ENCODE measurements at places on chromosomes 2 and 18.

GRCh38 chr18:10121786-10122515, 208.1 kb downstream of the VAPA start:
- H3K4me3 ChIP-seq, result no peak overlapping the region
- H3K4me1 ChIP-seq, result no peaks in the 10 kb centered on the region
- H3K36me3 ChIP-seq, result no peaks in the 10 kb centered on the region
- DNase-seq, result no peak

DNA sequence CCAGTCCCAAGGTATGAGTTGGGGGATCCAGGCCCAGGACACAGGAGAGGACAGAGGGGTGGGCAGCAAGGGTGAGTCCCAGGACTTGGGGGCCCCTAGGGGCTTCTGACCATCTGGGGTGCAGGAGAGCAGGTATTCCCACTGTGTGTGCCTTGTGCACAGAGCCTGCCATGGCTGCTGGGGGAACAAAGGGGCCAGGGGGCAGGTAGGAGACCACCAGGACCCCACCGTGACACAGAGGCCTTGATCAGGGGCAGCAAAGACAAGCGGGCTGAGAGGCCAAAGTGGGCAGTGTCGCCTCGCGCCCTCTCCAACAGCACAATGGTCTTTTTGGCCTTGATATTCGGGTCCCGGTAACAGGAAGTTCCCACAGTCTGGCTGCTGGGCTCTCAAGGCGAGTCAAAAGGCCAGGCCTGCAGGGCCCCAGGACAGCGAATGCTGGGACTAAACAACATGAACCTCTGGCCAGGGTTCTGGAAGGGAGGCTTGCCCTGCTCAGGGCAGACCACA, 12.3 kb upstream of the GPR17 start:
- H3K27ac ChIP-seq, result no peak overlapping the region
- no peak for DNase-seq
- H3K4me1 ChIP-seq, result peaks cover 76% of the 10 kb centered on the region
- H3K27me3 ChIP-seq, result no peaks in the 10 kb centered on the region
- peaks cover 3% of the 10 kb centered on the region for H3K36me3 ChIP-seq

GRCh38 chr2:134712299-134712698, 6.5 kb downstream of the TMEM163 start:
- no peak overlapping the region for H3K27ac ChIP-seq
- H3K4me3 ChIP-seq, result no peak overlapping the region
- no peak for DNase-seq
- H3K36me3 ChIP-seq, result no peaks in the 10 kb centered on the region
- H3K4me1 ChIP-seq, result no peaks in the 10 kb centered on the region
- H3K27me3 ChIP-seq, result peaks cover 23% of the 10 kb centered on the region

DNA sequence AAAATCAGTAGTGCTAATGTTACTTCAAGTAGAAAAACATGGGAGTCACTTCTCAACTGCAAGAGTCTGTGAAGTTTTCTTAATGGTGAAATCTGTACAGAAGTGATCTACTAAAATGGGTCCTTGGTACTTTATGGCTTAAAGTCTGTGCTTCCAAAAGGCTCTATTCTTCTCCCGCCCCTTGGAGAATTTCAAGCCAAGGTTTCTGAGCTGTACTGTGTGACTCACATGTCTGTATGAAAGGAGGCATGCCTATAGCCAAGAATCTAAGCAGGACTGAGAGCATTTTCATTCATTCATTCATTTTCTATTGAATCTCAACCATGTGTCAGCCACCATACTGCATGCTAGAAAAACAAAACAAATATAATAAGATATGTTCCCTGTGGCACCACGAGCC, 19.8 kb upstream of the DDX18 start:
- H3K27me3 ChIP-seq, result peaks cover 11% of the 10 kb centered on the region
- no peaks in the 10 kb centered on the region for H3K4me1 ChIP-seq
- no peak overlapping the region for H3K4me3 ChIP-seq
- no peaks in the 10 kb centered on the region for H3K36me3 ChIP-seq

- H3K4me1 ChIP-seq, result no peaks in the 10 kb centered on the region
- no peaks in the 10 kb centered on the region for H3K36me3 ChIP-seq
- no peak for DNase-seq
- no peak overlapping the region for H3K27ac ChIP-seq
- no peak overlapping the region for H3K4me3 ChIP-seq
Observed at GRCh38 chr2:9366026-9366425, 57.3 kb downstream of the ITGB1BP1 start.

DNA sequence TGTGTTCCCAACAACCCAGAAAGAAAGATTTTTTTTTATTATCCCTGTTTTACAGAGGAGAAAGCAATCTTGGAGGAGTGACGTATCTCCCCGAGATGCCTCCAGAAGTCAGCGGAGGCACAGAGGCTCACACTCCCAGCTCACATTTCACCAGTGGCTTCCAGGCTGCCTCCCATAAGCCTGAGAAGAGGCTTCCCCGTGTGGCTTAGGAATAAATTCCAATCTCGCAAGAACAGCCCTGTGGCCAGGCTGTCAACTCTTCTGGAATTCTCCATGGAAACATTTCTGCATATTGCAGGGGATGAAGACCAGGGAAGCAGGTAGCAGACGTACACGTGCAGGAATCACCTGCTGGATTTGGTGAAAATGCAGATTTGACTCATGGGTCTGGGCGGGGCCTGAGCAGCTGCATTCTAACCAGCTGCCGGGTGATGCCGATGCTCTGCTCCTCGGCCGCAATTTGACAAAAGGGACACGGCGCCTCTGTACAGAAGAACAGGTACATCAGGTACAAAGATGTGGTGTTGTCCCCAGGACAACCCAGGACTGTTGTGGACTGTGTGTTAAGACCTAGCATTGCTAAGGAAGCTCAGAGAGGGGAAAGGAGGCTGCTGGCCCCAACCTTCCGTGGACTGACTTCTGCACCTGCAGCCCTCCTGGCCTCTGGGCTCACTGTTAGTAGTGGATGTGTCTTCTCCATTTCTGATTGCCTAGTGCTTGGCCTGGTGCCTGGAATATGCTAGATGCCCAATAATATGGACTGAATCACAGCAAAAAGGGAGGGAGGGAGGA, 114.2 kb upstream of the ID2 start:
- H3K36me3 ChIP-seq, result no peaks in the 10 kb centered on the region
- H3K4me1 ChIP-seq, result peaks cover 7% of the 10 kb centered on the region
- H3K27me3 ChIP-seq, result no peaks in the 10 kb centered on the region
- DNase-seq, result no peak

GRCh38 chr2:218019411-218020060, 16.7 kb upstream of the TNS1 start:
- no peak overlapping the region for H3K4me3 ChIP-seq
- peaks cover 2% of the 10 kb centered on the region for H3K4me1 ChIP-seq
- H3K36me3 ChIP-seq, result no peaks in the 10 kb centered on the region
- no peaks in the 10 kb centered on the region for H3K27me3 ChIP-seq
- H3K27ac ChIP-seq, result no peak overlapping the region

GRCh38 chr2:21228041-21228895, 104.5 kb downstream of the TDRD15 start:
- no peak overlapping the region for H3K4me3 ChIP-seq
- no peaks in the 10 kb centered on the region for H3K4me1 ChIP-seq
- no peaks in the 10 kb centered on the region for H3K27me3 ChIP-seq
- H3K27ac ChIP-seq, result no peak overlapping the region
- no peak for DNase-seq
- no peaks in the 10 kb centered on the region for H3K36me3 ChIP-seq

DNA sequence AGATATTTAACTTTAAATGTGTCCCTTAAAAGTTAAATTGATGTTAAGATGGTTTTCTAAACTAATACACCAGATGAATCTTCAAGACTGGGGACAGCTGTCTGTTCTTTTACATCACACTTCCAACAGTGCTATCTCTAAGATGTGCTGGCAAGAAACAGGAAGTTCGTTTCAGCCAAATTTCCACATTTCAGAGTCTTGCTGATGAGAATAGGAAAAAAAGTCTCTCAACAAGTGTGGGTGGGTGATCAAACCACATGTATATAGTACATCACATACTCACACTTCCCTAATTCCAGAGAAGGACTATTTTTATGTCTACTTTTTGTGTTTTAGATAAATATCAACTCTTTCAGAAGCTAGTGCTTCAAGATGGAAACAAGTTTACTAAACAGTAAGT, 1712.8 kb upstream of the TMEFF2 start:
- no peak for DNase-seq
- H3K27ac ChIP-seq, result no peak overlapping the region
- no peaks in the 10 kb centered on the region for H3K4me1 ChIP-seq
- H3K27me3 ChIP-seq, result no peaks in the 10 kb centered on the region

GRCh38 chr2:173652311-173652710, 297.6 kb downstream of the CDCA7 start:
- DNase-seq, result no peak
- no peaks in the 10 kb centered on the region for H3K27me3 ChIP-seq
- no peaks in the 10 kb centered on the region for H3K4me1 ChIP-seq
- H3K36me3 ChIP-seq, result no peaks in the 10 kb centered on the region
- no peak overlapping the region for H3K27ac ChIP-seq

GRCh38 chr18:75167759-75168618, 41.0 kb downstream of the PTGR3 start:
- no peak for DNase-seq
- no peak overlapping the region for H3K4me3 ChIP-seq
- H3K27me3 ChIP-seq, result no peaks in the 10 kb centered on the region
- H3K36me3 ChIP-seq, result no peaks in the 10 kb centered on the region

- H3K36me3 ChIP-seq, result no peaks in the 10 kb centered on the region
- no peak for DNase-seq
- H3K4me3 ChIP-seq, result no peak overlapping the region
- H3K27ac ChIP-seq, result no peak overlapping the region
Observed at GRCh38 chr2:54289917-54290316, 33.9 kb upstream of the TSPYL6 start.

DNA sequence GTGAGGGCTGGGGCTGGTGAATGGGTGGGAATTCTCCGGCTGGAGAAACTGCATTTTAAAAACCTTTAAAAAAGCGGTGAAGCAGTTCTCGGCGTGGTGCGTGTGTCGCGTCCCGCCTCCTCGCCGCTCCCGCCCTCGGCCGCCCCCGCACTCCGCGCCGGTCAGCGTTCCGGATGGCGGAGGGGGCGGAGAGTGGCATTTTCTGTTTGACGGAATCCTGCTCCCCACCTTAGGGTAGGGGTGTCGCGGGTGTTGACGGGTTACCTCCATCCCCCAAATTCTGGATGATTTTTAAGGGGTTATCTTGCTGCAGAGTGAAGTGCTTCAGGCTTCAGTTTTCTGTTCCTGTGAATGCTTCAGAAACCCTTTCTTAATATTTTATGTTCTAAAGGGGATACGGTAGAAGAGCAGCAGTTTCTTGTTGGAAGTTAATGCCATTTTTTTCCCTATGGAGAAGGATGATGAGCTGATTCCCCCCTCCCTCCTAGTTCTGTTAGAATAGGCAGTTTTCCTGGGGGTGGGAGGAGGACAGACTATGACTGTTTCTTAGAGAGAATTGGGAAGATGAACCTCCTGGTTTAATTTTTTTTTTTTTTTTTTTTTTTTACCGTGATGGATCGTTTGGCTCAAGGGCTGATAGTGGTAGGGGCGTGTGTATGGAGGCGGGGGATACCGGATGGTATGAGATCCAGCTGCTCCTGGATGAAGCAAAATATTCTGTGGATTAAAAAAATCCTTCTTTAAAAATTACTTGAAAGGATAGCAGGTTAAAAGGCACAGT, 756 bp downstream of the ABI2 start:
- no peak overlapping the region for H3K27ac ChIP-seq
- H3K36me3 ChIP-seq, result no peaks in the 10 kb centered on the region
- no peak for DNase-seq
- no peaks in the 10 kb centered on the region for H3K27me3 ChIP-seq

DNA sequence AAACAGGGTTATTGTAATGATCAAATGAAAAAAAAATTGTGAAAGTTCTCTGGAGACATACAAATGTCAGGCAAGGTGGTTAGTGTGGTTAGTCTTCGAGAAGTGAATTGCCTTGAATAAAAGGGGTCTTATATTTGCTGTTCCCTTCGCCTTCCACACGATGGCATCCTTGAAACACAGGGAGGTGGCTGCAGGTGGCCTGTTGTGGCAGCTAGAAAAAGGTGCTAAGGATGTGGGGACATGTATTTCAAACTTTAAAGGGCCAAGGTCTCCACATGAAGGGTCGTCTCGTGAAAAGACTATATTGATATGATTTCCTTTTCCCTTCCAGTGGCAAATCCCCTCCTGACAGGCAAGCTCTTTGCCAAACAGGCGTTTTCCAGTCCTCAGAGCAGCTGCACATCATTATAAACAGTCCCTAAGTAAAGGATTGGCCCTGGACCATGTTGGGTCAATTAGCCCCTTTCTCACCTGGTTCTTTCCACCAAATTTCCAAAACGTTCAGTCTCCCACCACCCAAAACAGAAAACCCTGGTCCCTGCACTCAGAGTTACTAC, 68.5 kb downstream of the COPS8 start:
- H3K27ac ChIP-seq, result no peak overlapping the region
- no peaks in the 10 kb centered on the region for H3K36me3 ChIP-seq
- peak; percentile 17 for DNase-seq
- peaks cover 4% of the 10 kb centered on the region for H3K4me1 ChIP-seq
- no peak overlapping the region for H3K4me3 ChIP-seq

- H3K27me3 ChIP-seq, result no peaks in the 10 kb centered on the region
- H3K4me1 ChIP-seq, result peaks cover 4% of the 10 kb centered on the region
- H3K36me3 ChIP-seq, result no peaks in the 10 kb centered on the region
- H3K27ac ChIP-seq, result no peak overlapping the region
- no peak overlapping the region for H3K4me3 ChIP-seq
Observed at GRCh38 chr2:229927817-229928321, 5.6 kb downstream of the FBXO36 start.

GRCh38 chr18:11902522-11903292, 5.4 kb downstream of the MPPE1 start:
- DNase-seq, result no peak
- peaks cover 30% of the 10 kb centered on the region for H3K36me3 ChIP-seq
- H3K27me3 ChIP-seq, result no peaks in the 10 kb centered on the region
- no peak overlapping the region for H3K4me3 ChIP-seq
- no peak overlapping the region for H3K27ac ChIP-seq
- peaks cover 17% of the 10 kb centered on the region for H3K4me1 ChIP-seq

- H3K27me3 ChIP-seq, result peaks cover 9% of the 10 kb centered on the region
- no peak for DNase-seq
- H3K36me3 ChIP-seq, result no peaks in the 10 kb centered on the region
- no peak overlapping the region for H3K4me3 ChIP-seq
Observed at GRCh38 chr2:19841918-19842693, 59.7 kb downstream of the TTC32 start.

DNA sequence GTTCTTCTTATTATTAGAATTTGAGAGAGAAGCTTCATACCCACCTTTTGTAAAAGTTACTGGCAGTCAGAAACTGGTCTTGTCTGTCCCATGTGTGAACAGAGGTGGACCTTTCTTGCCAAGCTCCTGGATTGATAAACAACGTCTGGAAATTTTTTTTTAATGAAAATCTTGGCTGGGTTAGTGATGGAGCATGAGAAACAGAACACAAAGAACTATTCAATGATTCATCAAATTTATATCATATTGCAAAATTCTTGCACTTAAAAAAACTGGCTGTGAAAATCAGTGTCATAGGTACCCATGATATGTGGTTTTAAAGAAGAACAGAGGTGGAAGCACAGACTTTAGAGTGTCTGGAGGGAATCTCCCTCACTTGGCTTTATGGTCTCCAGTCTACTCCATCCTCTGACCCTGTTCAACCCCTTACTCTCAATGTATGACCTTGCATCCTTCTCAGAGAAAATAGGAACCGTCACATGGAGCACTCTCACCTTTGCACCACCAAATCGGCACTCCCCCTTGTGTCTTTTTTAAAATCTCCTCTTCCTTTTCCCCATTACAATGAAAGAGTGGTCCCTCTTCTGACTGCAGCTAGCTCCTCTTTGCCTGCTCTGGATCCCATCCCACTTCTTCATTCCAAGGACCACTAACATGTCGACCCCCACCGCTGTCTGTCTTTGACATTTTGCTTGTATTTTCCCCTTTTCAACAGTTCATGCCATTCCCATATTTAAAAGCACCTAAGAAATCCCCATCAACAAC, 58.2 kb downstream of the COPS8 start:
- DNase-seq, result no peak
- no peak overlapping the region for H3K4me3 ChIP-seq
- no peaks in the 10 kb centered on the region for H3K36me3 ChIP-seq
- H3K27ac ChIP-seq, result no peak overlapping the region
- H3K4me1 ChIP-seq, result no peaks in the 10 kb centered on the region
